ENCODE measurements at places on chromosomes 5 and 9.
A peak's percentile ranks its signal among the peaks of the same experiment; 100 is the strongest.

GRCh38 chr9:109483744-109484429 lies 14.2 kb downstream of the PTPN3 start:
- DNase-seq, result peak; percentile 27

DNA sequence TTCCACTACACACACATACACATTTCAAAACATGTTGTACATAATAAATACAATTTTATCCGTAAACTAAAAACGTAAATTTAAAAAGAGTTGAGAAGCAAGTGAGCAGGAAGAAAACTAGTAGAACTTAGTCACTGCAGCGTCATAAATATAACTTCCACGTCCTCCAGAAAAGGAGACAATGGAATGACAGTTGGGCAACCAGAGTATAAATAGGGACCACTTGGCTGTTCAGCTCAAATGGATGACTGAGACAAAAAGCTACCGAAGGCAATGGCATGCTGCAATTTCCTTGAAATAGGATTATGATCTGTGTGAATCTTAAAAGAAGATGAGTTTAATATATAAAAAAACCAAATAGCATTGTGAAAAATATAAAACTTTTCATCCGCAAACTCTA lies 438.5 kb upstream of the RGMB start:
- DNase-seq, result no peak

- DNase-seq, result no peak
Observed at GRCh38 chr9:110088099-110088498, 119.9 kb downstream of the C9orf152 start.

DNA sequence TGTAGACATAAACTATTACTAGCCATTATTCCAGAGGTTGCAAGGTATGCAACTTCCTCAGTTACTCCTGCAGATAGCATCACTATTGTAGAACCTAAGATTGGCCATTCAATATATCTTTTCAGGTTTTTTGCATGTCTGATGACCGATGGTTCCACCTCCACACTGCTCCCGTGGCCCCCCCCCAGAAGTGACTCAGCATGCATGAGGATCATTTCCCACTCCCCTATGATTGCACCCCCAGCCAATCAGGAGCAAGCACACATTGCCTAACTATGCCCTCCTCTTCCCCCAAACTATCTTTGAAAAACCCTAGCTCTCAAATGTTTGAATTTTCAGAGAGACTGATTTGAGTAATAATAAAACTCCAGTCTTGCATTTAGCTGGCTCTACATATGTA lies 601.4 kb upstream of the TLE4 start:
- DNase-seq, result no peak

DNA sequence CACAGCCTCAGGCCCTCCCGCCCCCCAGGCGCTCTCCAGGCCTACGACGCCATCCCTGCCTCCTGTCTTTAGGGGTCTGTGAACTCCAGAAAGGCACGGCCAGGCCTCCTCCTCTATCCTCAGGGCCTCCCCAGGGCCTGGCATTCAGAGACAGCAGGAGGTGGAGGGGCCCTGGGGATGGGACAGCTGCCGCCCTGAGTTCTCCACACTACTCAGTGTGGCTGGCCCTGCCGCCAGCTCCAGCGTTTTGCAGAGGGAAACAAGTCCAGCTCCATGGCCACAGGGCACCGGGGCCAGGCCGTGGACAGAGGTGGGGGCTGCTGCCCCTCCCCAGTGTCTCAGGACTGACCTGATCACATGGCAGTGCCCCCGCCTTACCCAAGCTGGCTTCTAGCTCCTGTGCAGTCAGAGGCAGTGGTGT lies 16.4 kb downstream of the SH3GLB2 start:
- DNase-seq, result no peak

GRCh38 chr9:99779277-99779676 lies 42.4 kb upstream of the NR4A3 start:
- DNase-seq, result no peak

GRCh38 chr5:72283358-72283757 lies 36.7 kb downstream of the MRPS27 start:
- no peak for DNase-seq

DNA sequence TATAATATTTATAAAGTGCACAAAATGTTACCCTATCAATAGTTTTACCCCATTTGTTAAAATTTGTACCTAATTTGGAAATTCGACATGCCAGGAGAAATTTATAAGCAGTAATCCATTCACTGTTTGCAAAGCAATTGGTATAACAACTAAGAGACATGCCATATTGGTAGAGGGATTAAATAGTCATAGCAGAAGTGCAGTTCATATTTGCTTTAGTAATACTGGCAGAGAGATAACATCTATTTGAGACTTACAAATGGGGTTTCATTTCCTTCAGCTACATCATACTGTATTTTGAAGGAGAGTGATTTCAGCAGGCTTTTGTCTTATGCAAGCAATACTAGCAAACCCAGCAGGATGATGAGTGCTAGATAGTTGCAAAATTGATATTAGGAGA lies 610.4 kb upstream of the CDH10 start:
- no peak for DNase-seq

GRCh38 chr9:112496074-112496722 lies 9.6 kb downstream of the KIAA1958 start:
- no peak for DNase-seq

- DNase-seq, result no peak
Observed at GRCh38 chr9:79610791-79611614, 39.2 kb downstream of the TLE4 start.

GRCh38 chr5:176651472-176651980 lies 4.2 kb downstream of the TSPAN17 start:
- DNase-seq, result no peak

GRCh38 chr9:36924071-36924470 lies 110.0 kb downstream of the PAX5 start:
- DNase-seq, result no peak

- peak; percentile 1 for DNase-seq
Observed at GRCh38 chr5:74543162-74543995, 97.1 kb downstream of the ENC1 start.
